ENCODE measurements at places on chromosomes 7 and 10.
A peak's percentile ranks its signal among the peaks of the same experiment; 100 is the strongest.

DNA sequence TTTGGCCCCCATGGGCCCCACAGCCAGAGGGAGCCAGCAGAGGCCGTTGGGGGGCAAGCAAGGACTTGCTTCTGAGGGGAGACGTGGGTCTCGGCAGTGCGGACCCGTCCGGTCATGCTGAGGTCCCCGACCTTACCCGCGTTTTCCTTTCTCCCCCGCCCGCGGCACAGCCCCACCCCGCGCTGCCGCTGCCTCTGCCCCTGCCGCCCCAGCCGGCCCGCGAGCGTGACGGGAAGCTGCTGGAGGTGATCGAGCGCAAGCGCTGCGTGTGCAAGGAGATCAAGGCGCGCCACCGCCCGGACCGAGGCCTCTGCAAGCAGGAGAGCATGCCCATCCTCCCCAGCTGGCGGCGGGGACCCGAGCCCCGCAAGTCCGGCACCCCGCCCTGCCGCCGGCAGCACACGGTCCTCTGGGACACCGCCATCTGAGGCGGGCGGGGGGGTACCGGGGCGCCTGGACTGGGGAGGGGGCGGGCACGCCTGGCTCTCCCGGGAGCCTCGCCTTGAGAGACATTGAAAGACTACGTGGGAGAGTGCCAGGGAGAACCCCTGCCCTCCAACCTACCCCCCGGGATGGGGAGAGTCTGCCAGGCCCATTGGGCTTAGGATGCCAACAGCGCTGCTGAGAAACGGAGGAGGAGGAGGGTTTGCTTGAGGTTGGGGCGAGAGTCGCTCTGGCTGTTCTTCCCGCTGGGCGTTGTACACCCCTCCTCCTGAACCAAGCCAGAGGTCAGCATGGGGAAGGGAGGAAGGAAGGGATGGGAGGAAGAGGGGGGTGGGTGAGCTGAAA, 9.9 kb downstream of the NYAP1 start:
- peak; percentile 46 for DNase-seq

DNA sequence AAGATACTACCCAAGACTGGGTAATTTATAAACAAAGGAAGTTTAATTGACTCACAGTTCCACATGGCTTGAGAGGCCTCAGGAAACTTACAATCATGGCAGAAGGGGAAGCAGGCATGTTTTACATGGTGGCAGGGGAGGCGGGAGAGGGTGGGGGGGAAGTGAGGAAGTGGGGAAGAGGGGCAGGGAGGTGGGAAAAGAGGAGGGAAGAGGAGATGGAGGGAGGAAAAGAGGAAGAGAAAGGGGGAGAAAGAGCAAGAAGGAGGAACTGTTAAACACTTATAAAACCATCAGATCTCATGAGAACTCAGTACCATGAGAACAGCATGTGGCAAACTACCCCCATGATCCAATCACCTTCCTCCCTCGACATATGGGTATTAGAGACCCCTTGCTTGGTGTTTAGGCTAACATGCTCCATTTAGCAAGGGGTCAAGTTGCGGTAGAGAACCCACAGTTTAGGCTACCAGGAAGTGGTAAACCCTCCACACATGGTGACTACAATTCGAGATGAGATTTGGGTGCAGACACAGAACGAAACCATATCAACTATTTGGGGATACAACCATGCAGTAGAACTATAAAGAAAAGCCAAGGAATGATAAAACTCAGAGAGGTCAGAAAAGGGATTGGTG, 3.5 kb upstream of the LMBR1 start:
- no peak for DNase-seq

DNA sequence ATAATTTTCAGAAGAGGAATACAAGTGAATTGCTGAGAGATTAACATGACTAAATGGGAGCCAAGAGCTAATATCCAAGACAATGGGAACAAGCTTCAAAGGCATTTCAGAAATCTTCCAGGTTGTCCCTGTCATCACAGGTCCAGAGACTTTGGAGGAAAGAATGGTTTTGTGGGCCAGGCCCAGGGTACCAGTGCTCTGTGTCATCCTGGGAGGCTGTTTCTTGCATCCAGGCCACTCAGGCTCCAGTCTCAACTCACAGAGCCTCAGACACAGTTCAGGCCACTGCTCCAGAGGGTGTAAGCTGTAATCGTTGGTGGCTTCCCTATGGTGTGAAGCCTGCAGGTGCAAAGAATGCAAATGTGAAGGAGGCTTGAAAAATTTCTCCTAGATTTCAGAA, 170.4 kb upstream of the NRG3 start:
- DNase-seq, result no peak

DNA sequence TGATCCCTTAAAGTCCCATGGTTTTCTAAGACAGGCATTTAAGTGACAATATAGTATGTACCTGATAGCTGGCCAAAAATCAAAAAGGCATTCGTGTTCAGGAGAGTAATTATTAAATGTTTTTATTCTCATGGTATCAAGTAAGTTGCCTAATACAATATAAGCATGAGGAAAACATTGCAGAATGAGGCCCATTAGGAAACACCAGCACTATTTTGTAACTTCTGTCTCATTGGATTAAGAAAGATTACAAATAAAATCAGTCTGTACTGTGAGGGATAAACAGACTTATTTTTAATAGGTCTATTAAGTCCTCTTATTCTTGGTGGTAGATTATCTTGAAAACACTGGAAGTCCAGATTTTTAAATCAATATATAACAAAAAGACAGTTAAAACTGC, 110.1 kb downstream of the SNX13 start:
- DNase-seq, result no peak

DNA sequence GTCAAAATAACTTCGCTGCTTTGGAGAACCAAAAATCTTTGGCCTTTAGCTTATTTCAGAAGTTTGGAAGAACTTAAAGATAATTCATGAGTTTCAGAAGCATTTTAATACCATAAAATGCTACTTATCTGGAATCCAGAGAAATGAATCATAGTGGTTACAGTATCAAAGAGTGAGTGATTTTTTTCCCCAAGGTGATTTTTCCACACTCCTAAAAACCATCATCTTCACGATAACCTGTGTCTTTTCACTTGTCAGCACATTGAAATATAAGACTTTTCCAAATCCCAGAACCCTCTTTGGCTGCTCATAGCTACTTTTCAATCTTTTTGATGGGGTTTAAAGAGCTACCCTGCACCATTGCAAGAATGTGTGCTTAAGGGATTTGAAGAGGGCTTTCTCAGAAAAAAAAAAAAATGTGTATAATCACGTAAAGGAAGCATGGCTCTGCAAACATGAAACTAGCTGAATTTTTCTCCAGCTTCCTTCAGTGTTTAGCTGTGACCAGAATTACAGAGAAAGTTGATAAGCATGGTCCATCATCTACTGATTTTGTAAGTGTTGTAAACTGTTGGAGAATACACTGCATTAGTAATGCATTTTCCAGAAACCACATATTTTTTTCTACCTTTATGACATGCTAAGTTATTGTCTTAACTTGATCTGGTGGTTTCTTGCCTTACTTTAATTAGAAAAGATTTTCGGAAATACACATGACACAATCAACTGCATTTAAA, 134.9 kb downstream of the BICC1 start:
- no peak for DNase-seq

DNA sequence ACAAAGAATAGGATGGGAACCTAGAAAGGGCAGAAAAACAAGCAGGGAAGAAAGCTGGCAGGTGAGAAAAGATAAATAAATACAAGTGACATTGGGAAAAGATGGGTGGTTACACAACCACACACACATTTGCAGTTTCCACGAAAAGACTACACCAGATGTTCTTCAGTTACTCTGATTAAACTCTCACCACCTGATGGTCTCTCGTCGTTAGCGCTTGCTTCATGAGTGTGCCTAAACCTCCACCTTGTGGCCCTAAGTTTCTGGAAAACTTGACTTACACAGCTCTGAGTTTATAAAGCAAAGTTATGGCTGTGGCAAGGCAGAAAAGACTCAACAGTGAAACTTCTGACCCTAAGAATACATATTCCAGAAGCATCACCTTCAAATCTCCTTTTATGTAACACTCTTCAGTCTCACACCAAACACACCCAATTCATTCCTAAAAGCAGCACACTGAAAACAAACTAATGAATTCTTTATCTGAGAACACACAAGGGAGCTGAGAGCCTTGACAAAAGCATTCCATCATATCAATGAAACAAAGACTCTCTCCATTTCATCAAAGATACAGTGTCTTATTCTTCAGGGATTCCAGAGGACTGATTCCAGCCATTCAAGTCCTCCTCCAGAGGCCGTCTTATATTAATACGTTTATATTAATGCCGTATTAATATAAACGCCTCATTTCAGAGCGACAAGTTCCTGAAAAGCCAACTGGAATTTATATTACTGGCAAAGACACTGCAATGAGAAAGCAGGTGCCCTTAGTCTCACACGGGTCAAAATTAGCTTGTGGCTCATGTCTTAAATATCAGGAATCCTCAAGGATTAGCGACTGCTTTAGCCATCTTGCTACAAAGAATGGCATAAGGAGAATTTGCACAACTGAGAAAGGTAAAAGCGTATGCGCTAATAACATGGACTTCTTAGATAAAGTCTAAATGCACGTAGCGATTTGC, 77.6 kb downstream of the RNF216 start:
- DNase-seq, result no peak

DNA sequence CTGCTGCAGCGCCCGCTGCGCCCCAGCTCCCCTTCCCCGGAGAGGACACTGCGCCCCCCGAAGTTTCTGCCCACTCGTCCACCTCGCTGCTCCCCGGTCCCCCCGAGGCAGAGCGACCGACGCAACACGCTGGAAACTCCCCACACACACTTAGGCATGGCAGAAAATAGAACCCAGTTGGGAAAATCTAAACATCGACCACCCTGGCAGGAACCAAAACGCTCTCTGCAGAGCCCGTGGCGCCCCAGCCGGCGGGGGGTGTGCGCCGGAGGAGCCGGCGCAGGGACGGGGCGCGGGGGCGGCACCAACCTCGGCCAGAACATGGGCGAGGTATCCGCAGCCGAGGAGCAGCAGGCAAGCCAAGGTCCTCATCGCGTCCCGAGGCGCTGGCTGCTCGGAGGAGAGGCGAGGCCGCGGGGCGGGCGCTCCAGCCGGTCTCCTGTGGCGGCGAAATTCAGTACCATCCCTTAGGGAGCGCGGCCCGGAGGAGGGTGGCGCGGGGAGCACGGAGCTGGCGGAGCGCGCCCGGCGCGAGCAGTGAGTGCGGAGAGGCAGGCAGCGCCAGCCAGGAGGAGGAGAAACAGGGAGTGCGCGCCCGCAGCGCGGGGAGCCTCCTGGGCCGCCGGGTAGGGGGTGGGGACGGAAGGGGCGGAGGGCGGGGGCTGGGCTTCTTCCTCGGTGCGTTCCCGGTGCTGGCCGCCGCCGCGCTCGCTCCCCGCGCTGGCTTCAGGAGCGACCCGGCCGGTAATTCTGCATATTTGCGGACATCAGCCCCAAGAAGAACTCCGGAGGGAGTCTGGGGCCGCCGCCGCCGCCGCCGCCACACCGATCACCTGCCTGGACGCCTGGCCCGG, 789 bp downstream of the PDGFA start:
- DNase-seq, result no peak

DNA sequence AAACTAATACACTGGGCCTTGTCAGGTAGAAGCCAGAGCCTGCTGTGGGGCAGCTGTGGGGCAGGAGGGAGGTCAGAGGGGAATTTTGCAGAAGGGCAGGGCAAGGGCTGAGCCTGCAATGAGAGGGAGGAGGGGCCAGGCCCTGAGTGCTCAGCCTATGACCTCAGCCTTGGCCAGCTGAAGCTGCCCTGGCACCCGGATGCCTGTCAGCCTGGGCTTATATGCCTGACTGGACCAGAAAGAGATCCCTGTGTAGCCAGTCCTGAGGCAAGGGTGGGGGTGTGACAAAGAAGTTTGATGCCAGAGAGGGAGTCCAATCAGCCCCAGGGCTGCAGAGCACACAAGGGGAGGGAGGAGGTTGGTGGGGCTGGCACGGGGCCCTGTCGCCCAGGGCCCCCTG, 22.3 kb upstream of the PRRT4 start:
- no peak for DNase-seq

- DNase-seq, result no peak
These were observed 96.9 kb upstream of the FGFR2 start for GRCh38 chr10:121694966-121695643.

DNA sequence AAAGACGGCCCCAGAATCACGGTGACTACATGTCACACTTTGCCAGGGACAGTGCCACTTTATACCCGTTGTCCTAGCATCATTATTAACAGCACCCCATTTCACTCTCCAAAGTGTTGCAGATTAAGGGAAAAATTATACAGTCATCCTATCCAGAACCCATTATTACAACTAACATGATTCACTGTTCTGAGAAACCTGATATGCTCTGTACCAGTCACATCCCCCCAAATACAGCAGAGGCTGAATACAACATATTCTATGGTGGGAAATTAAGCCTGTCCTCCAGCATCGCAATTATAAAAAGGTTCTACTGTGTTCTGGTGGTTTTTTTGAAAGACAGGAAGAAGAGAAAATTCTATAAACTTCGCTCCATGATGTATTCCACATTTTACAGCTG, 162.1 kb downstream of the JAZF1 start:
- no peak for DNase-seq

DNA sequence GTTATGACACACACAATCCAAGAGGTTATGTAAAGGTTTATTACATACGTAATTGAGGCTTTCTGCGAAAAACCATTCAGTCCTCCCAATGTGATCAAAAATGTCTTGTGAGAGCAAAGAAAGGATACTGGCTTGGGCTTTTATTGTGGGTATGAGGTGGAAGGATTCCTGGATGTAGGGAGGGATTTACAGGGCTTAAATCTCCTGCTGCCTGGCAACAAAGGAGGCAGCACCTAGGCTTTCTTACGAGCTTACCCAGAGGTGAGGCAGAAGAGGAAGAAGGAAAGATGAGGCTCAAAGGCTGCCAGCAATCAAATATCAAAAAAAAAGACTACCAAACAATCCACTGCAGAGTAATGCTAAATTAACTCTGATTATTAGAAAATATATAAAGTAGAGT, 1149.5 kb upstream of the POT1 start:
- no peak for DNase-seq

DNA sequence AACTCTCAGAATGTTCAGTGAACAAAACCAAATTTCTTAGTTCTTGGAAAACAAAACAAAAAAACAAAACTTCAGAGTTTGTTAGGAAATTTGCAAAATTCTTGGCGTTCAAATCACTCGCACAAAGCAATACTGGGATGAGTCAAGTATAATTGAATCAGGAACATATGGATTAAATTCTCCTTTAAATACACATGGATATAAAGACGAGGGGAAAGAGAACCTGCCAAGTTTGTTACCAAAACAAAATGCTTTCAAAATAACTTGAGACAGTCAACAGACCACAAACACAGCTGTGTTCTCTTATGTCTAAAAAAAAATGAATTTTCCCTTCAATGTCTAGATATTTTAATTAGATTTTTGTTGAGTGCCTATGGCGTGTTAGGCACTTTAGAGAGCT, 93.5 kb upstream of the MPP7 start:
- DNase-seq, result no peak

All from activated T-helper 1 cell treated with Interleukin-2 at 50 U/mL for 16 hours (primary cell).